Left renal cortex interstitium (tissue), 4 donors: ENCODE measurements at places on chromosomes 13 and 19. TPM values are rescaled to one million over a fixed set of nuclear protein-coding genes. Genes with fewer than 3 reads are reported as not detected.

Gene ZNF626
- 26.1 TPM for polyA plus RNA-seq

Gene KIR2DL4
- polyA plus RNA-seq, result not detected

DNA sequence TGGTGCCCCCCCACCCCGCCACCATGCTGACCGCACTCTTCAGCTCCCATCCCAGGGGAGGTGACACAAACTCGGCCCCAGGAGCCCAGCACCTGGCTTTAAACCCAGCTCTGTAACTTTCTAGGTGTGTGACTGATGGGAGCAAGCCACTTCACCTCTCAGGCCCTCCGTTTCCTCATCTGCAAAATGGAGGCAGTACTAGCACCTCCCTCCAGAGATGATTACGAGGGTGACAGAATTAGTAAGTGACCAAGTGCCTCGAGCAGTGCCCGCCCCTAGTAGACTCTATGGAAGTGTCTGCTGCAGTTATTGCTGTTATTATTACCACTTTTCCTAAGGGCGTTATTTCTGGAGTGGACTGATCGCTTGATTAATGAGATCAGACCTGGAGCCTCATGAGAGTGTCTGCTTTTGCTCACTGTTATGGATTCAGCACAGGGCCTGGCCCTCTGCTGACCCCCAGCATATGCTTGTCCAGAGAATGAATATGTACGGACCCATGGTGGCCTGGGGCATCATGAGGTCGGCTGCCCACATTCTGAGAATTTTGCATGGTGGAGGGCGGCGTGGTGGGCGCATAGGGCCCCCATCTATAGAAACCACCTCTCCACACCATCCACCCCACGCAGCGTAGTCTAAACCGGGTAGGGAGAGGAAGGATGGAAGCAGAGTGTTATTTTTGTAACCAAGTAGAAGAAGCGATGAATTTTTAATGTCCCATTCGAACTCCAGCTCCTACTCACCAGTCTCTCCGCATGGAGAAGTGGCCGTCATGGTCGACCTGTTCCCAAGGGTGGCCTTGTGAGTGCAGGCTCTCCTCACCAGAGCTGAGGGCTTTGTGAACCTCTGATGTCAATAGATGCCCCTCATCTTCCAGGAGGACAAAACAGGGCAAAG lies 48.2 kb downstream of the CAPN12 start:
- DNase-seq, result no peak

- no peak for DNase-seq
These were observed 88.4 kb downstream of the RXFP2 start for GRCh38 chr13:31827707-31828106.

- no peak for DNase-seq
These were observed 16.1 kb downstream of the COL4A1 start for GRCh38 chr13:110290826-110291225.

DNA sequence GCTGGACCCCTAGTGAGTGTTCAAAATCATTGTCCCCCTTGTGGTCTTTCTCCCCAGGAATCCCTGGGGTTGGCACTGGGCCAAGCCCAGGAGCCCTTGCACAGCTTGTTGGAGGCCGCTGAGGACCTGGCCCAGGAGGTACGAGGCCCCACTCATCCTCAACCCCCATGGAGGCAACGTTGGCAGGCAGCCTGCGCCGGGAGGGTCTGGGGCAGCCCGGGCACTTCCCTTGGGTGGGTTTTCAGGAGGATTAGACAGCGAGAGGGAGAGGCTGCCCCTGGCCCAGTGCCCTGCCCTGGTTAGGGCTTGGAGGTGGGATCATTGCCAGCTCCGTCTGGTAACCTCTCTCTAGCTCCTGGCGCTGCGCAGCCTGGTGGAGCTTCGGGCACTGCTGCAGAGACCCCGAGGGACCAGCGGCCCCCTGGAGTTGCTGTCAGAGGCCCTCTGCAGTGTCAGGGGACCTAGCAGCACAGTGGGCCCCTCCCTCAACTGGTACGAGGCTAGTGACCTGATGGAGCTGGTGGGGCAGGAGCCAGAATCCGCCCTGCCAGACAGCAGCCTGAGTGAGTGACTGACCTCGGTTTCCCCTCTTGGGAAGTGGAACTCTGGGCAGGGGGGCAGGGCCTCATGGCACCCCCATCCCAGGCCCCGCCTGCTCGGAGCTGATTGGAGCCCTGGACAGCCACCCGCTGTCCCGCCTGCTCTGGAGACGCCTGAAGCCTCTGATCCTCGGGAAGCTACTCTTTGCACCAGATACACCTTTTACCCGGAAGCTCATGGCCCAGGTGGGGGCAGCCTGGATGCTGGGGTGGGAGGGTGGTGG lies 3.0 kb downstream of the ABCA7 start:
- no peak for DNase-seq

Gene YJEFN3
- 3.2 TPM for polyA plus RNA-seq

Gene PDE4A
- polyA plus RNA-seq, result 3.8 TPM

GRCh38 chr19:54191011-54191810 lies at the start of gene TSEN34:
TSEN34 (plus strand) TSS chr19:54191308; CDS start chr19:54191365, 57 bp downstream.
- peak; percentile 86 for DNase-seq

GRCh38 chr13:20168396-20168795 lies 7.5 kb upstream of the GJA3 start:
- no peak for DNase-seq

Gene RFPL4AL1
- polyA plus RNA-seq, result not detected

Gene IGFL2
- not detected for polyA plus RNA-seq

DNA sequence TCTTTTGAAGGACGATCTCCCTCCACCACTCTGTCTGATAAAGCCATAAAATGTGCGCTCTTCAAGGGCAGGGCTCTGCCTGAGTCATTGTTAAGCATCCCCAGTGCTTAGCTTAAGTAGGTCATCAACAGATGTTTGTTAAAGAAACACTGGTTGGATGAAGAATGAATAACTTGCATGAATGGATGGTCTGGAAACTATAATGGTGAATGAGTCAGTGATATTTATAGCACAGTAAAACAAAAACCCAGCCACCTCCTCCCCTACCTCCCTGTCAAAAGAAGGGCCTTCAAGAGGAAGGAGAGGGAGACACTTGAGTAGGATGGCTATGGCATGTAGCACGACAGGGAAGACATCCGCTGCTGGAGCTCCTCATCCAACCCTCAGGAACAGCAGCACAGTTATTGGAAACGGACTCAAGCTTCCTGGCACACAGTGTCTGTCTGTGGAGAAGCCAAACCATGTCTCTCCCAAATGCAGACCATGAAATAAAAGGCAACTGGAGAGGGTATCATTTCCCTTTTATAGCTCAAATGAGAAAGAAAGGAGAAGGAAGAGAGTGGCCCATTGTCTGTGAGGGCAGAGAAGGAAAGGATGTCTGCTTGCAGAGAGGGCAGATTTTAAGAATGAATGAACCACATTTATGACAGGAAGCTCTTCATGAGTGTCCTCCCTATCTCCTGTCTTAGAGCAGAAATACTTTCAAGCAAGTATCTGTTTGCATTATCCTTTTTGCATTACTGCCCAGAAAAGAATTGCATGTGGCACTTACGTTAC lies 183.5 kb upstream of the UBL3 start:
- no peak for DNase-seq

DNA sequence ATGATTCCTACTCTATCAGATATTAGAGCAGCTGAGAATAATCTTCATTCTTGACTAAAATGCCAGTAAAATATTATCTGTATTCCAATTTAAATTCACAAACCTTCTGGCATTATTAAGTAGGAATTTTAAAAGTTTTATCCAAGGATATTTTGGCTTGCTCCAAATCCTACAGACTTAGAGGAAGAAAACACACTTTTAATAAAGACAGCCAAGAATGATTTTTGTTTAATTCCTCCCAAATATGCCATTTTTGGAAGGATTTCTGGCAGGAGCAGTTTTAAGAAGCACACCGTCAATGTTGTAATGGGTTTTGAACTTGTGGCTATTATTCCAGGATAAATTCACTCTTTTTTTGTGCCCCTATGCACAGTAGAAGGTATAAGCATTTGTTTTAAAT lies 355.1 kb downstream of the SLITRK5 start:
- no peak for DNase-seq

GRCh38 chr13:112141643-112142400 lies 74.9 kb downstream of the SOX1 start:
- DNase-seq, result no peak

GRCh38 chr19:51123381-51123800 lies 1.3 kb upstream of the SIGLEC9 start:
- no peak for DNase-seq

Gene SLC46A3
- polyA plus RNA-seq, result 1.8 TPM

DNA sequence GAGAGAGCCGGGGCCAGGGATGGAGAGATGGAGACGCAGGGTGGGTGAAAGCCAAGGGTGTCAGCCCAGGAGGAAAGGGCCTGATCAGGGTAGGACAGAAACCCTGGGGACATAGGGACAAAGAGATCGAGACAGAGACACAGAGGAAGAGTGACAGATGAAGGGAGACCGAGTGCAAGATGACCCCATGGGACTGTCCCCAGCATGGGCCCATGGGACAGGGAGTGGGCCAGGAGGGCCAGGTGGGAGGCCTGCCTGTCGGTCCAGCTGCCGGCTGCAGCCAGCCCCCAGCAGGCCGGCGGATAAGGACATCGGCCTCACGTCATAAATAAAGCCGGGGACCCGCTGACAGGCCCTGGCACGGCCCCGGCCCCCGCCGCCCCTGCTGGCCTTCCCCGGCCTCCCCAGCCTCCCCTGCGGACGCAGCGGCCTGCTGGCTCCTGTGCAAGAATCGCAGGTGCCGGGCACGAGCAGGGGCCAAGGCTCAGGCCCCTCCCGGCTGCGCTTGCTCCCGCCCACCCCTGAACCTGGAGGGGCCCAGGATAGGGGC lies 6.3 kb downstream of the REX1BD start:
- no peak for DNase-seq

Gene C19orf73
- polyA plus RNA-seq, result 1.1 TPM

Gene NLRP5
- not detected for polyA plus RNA-seq

GRCh38 chr13:33176526-33176925 lies 109.0 kb downstream of the STARD13 start:
- no peak for DNase-seq

DNA sequence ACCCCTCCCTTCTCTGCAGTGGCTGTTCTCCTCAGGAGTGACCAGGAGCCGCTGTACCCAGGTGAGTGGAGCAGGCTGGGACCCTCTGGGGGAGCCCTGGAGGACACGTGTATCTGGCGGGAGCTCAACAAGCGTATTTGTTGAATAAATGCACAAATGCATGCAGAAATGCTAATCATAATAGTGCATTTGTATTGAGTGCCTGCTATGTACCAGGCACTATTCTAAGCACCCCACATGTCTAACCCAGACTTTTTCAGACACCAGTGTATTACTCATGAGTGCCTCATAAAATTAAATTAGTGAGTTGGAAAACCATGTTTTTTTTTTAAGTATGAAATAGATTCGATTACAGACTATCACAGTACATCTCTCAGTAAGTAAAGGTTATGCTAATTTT lies 7.9 kb downstream of the HPN start:
- DNase-seq, result no peak

Gene TNFAIP8L1
- 15.1 TPM for polyA plus RNA-seq
